Renal pelvis (tissue), 12 donors: ENCODE measurements at places on chromosomes 16 and 17. TPM values are rescaled to one million over a fixed set of nuclear protein-coding genes. Genes with fewer than 3 reads are reported as not detected.

DNA sequence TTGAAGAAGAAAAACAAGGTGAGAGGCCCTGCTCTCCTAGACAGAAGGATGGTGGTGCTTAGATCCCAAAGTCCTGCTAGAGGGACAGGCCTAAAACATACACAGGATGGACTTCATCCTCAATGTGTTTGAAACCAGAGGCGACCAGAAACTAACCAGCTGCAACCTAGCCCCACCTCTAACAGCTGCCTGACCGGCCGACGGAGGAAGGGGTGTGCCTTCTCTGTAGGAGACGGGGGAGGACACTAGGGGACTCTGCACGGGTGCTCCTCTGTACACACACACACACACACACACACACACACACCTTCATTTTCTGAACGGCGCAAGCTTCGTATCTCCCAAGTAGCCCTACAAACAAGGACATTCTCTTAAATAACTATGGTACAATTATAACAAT is 24.3 kb upstream of the PITPNM3 start:
- DNase-seq, result no peak

DNA sequence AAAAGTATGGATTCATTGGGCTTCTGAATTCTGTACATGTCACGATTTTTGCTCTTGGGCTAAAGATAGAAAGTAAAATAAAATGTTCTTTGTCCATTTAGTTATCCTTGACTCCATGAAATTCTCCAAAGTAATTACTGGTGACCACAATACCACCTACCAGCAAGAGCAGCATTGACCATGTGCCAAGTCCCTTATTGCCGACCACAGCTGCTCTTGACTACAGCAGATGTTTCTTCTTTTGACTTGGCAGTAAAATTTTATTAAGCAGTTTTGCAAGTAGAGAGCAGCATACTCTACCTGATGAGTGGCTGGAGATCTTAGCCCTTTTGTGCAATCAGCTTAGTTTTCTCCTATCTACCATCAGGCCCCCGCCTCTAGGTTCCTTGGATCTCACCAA is 152.2 kb upstream of the TBX2 start:
- DNase-seq, result peak; percentile 57

- DNase-seq, result no peak
These were observed 25.9 kb downstream of the MYH3 start for GRCh38 chr17:10631048-10631700.

- DNase-seq, result no peak
These were observed 13.8 kb upstream of the TMEM98 start for GRCh38 chr17:32914181-32914580.

The MEOX1 gene
- 16.1 TPM for polyA plus RNA-seq

The KRTAP4-4 gene
- polyA plus RNA-seq, result not detected

The LLGL2 gene
- 107 TPM for polyA plus RNA-seq
